ENCODE measurements at places on chromosomes 12 and 14.

DNA sequence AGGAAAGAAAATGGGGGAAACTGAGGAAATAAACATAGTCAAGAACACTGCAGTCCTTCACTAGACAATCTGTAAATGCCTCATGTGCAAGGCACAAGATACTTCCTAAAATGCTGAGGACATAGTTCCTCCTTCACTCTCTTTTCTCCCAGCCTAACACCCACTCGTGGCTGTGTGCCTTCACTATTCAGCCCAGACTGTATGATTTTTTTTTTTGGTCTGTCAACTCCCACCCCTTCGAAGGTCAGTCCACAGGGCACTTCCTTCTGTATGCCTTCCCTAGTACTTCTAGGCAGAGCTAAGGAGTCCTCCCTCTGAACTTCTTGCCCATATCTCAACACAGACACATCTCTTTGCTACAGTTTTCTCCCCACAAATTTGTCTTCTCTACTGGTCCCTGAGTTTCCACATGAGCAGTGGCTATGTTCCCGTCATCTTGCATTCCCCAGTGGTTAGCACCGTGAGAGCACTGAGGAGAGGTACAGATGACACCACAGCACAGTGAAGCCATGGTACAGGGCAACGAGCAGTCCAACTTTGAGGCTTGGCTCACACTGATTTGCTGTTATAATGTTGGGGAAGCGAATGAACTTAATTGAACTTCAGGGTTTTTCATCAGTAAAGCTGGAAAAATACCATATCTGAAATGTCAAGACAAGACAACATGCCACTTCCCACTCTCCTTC lies 24.1 kb upstream of the SYCP3 start:
- no peak for DNase-seq

- no peak for DNase-seq
Observed at GRCh38 chr14:58549105-58549757, 88.5 kb upstream of the DACT1 start.

GRCh38 chr12:126676434-126676833 lies 1590.5 kb upstream of the TMEM132C start:
- no peak for DNase-seq

- DNase-seq = no peak
Observed at GRCh38 chr12:78240827-78241226, 410.1 kb downstream of the NAV3 start.

DNA sequence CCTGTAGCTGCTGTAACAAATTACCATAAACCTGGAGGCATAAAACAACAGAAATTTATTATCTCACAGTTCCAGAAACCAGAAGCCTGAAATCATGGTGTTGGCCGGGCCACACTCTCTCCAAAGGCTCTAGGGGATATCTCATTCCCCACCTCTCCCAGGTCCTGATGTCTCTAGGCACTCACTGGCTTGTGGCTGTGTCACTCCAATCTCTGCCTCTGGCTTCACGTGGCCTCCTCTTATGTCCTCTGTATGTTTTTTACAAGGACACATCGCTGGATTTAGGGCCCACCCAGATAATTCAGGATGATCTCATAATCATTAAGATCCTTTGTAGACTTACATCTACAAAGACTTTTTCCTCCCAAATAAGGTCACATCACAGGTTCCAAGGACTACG lies 8.0 kb downstream of the GALNT4 start:
- DNase-seq = no peak

- no peak for DNase-seq
Observed at GRCh38 chr14:59847711-59848110, 22.9 kb downstream of the RTN1 start.

GRCh38 chr14:60722357-60723115 lies 1.6 kb downstream of the SIX4 start:
- no peak for DNase-seq

- no peak for DNase-seq
Observed at GRCh38 chr14:84591827-84592445, 938.0 kb upstream of the FLRT2 start.

- no peak for DNase-seq
Observed at GRCh38 chr12:51925346-51926063, 18.2 kb downstream of the ACVRL1 start.

- no peak for DNase-seq
Observed at GRCh38 chr14:104001003-104001402, 58.7 kb upstream of the RD3L start.

DNA sequence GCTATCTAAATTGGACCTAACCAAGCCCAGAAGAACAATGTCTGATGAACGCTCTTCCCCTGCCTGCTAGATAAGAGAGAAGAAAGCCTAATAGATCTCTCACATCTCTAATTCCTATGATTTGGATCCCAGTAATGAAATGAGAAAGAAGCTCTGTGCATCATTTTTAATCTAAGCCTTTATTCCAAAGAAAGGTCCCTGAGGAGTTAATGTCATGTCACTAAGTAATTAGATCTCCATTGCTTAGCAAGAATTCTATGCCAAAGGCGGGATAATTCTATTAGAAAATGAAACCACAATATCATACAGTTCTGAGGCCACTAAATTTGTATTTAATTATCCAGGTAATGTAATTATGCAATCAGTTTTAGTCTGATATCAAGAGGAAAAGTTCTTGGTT lies 74.2 kb upstream of the TMEM260 start:
- DNase-seq = no peak

DNA sequence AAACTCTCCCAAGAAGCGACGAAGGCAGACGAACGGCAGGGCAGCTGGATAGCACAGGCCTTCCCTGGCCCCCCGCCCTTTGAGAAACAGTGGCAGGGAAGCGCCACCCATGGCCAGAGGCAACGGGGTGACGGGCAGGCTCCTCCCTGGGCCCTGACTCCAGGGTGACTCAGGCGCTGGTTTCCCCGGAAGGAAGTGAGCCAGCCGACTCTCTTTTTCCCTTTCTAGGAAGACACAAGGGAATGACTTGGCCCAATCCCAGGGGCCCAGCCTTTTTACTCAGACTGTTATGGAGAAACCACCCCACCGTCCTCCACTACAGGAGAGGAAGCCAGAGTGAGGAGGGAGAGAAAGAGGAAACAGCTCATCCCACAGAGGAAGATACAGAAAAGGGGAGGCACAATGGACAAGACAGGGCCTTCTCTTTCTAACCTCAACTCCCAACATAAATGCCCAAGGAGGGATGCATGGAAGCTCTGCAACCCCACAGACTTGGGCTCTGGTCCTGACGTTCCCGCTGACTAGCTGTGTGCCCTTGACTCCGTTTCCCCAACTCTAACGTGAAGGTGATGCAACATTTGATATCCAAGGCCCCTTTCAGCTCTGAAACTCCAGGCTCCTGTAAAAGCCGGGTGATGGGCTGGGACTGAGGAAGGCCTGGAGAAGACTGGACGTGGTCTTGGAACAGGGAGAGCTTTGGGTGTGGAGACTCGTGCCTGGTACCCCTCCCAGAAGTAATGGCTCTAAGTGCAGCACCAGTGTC lies 27.9 kb downstream of the ACTN1 start:
- DNase-seq = no peak

GRCh38 chr12:64404470-64405256 lies 471 bp downstream of the XPOT start:
- DNase-seq = no peak

- DNase-seq = no peak
Observed at GRCh38 chr12:111792155-111792855, 25.6 kb downstream of the ALDH2 start.

- DNase-seq = no peak
Observed at GRCh38 chr12:68291396-68292036, 38.1 kb upstream of the IL22 start.

DNA sequence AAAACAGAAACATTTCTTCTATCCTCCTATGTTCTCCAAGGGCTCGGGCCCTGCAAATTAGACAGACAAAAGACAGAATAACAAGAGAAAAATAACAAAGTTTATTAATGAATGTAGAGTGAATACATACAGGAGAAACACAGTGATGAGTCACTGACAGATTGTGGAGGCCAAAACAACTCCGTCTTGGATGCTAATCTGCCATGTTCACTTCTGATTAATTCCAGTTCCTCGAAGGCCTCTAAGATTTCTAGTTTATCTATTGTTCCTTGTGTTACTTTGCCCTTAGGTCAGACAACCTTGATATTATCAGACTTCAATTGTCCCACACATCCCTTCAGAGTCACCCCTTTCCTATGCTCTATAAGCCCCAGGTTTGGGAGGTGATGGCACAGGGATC lies 26.8 kb upstream of the NEDD1 start:
- no peak for DNase-seq

- no peak for DNase-seq
Observed at GRCh38 chr12:106280106-106280505, 22.4 kb upstream of the TCP11L2 start.

DNA sequence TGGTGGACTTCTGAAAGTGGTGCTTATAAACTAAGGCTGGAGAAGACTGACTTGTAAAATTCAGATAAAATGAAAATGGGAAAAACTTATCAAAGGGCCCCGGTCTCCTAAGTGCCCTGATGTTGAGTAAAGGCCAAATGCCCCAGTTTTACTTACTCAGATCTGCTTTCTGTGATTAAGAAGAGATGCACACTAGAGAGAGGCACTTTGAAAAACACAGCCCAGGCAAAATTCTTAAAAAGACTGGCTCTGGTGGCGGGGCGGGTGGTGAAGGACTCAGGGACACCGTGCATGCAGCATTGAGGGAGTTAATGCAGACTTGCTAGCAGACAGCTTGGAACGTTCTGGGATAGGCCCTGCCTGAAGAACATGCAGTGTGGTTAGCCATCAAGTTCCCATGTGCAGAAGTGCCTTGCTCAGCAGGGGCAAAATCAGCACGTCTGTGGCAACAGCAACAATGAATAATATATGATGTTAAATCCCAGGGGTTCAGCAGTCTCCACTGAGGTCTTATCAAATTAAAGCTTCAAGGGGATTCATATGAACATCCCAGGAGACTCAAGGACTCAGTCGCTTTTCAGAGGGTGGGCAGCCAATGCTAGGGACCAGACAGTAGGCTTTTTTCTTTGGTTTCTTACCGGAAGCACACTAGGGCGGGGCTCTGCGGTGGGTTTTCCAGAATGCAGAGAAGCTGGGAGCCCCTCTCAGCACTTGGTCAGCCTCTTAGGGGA lies 105.0 kb downstream of the DAD1 start:
- no peak for DNase-seq

- DNase-seq = no peak
Observed at GRCh38 chr14:99363051-99363450, 91.1 kb upstream of the BCL11B start.

Measured in central memory CD8-positive, alpha-beta T cell (primary cell).